ENCODE measurements at places on chromosomes 16 and 17. TPM values are rescaled to one million over a fixed set of nuclear protein-coding genes. Genes with fewer than 3 reads are reported as not detected.
A peak's percentile ranks its signal among the peaks of the same experiment; 100 is the strongest.

- no peak for DNase-seq
These were observed 39.0 kb downstream of the CYB5D2 start for GRCh38 chr17:4182043-4182442.

- DNase-seq, result no peak
These were observed 22.7 kb upstream of the SPNS2 start for GRCh38 chr17:4476017-4476416.

DNA sequence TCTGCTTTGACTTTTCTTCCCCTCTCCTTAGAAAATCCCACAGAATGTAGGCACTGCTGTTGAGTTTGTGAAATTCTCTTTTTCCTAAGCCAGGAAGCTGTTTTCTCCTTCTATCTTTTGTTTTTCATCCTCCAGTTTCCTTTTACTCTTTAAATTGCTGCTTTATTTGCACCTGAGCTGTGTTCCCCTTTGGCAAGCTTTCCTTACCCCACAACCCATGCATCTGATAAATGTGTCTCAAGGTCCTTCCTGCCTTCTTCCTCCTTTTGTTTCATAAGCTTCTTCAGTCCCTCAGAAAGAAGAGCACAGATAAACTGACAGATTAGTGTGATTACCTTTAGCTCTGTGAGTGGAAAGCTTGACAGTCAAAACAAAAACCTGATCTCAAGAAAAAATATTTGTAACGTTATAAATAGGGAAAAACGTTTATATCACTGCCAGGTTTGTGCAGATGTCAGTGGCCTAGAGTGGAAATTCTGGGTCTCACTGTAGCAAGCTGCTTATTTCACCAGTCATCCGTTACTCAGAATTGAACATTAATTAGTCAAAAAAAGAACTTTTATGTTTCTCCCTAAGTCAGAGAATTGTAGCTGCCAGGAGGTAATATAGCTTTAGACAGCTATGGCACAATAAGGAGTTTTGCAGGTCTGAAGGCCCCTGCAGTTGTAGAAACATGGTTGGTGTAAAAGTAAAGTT, 23.6 kb downstream of the GSDMB start:
- DNase-seq, result no peak

- no peak for DNase-seq
These were observed 537 bp downstream of the PALB2 start for GRCh38 chr16:23640615-23640930.

- no peak for DNase-seq
These were observed 35.5 kb downstream of the SOST start for GRCh38 chr17:43722870-43723665.

GRCh38 chr16:77834635-77835540, 46.5 kb downstream of the VAT1L start:
- DNase-seq, result no peak

- DNase-seq, result peak; percentile 56
These were observed 705 bp downstream of the FOXK2 start for GRCh38 chr17:82519971-82520903.

DNA sequence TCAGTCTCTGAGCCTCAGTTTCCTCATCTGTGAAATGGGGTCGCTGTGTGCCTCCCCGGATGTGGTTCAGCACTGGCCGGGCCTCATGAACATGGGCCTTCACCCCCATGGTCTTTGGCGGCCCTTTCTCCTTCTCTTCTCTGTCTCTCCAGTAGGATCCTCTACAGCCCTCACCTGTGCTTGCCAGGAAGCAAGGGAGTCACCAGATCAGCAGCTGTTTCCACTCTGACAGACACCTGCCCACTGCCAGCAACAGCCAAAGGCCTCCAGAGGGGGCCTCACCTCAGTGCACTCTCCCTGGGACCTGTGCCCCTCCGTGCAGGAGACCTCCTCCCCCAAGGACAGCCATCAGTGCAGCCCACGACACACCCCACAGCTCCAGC, 89.4 kb downstream of the C16orf78 start:
- DNase-seq, result no peak

DNA sequence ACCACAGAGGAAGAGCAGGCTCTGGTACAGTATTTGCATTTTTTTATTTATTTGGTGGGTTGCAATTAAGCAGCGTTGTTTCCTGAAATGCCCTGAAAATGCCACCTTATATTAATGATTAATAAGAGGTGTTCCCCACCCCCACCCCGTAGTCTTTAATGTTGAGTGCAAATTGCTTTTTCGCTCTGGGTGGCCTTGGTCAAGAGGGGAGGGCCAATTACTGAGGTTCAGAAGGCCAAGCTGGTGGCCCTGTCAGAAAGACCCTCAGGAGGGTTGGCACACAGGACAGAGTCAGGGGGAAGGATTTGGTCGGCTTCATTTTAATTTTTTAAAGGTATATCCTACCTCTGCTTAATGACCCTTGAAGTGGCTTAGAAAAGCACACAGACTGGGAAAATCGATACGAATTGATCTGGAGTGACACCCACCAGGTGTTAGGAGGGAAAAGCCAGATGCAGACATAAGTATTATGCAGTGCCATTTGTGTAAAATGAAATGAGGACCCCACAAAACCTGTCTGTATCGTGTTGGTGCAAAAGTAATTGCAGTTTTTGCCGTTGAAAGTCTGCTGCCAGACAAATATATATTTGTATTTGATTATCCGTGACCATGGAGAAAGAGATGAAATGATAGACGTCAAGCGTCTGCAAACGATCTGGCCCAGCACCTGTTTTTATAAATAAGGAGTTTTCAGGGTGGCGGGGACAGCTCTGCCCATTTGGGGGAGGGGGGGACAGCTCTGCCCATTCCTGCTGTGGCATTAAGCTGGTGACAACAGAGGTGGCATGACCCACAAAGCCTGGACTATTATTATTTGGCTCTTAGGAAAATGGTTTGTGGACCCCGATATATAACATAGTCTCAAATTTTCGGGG, 143.8 kb upstream of the PLCG2 start:
- DNase-seq, result no peak

DNA sequence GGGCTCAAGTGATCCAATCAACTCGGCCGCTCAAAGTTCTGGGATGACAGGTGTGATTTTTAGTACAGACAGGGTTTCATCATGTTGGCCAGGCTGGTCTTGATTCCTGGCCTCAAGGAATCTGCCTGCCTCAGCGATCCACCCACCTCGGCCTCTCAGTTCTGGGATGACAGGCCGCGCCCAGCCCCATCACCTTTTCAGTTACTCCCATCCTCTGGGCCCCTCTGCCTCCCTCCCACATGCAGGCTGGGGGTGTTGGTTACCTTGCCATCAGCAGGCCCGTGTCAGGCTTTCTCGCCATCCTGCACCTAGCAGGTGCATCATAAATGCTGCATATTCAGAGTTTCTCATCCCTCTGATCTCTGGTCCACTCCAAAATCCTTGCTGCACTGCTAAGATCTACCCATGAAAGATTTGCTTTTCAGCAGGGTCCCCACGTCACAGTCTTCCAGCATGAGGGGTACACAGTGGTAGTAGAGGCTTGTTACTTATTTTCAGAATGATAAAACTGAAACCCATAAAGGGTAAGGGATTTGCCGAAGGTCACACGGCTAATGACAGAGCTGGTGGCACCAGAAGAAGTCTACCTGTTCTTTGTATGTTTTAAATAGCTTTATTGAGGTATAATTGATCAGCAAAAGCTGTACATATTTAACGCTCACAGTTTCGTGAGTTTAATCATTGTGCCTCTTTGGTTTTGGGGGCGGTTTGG, 16.6 kb downstream of the PMM2 start:
- no peak for DNase-seq

- DNase-seq, result no peak
These were observed 385.2 kb downstream of the MAF start for GRCh38 chr16:79215289-79215688.

GRCh38 chr17:9162275-9162985, 141.1 kb downstream of the NTN1 start:
- DNase-seq, result peak; percentile 89

The ALDH3A1 gene
- total RNA-seq, result 0.27 TPM

The SCGB1C2 gene
- not detected for total RNA-seq

The HOXB5 gene
- total RNA-seq, result 1.4 TPM

The NPW gene
- 1.2 TPM for total RNA-seq

The NPIPB5 gene
- total RNA-seq, result 352 TPM

The DPEP1 gene
- total RNA-seq, result not detected

The CCL8 gene
- total RNA-seq, result 4.5 TPM

The MFSD6L gene
- 0.19 TPM for total RNA-seq

All from aorta (tissue), 5 donors.